ENCODE measurements at places on chromosomes 16 and 17.

DNA sequence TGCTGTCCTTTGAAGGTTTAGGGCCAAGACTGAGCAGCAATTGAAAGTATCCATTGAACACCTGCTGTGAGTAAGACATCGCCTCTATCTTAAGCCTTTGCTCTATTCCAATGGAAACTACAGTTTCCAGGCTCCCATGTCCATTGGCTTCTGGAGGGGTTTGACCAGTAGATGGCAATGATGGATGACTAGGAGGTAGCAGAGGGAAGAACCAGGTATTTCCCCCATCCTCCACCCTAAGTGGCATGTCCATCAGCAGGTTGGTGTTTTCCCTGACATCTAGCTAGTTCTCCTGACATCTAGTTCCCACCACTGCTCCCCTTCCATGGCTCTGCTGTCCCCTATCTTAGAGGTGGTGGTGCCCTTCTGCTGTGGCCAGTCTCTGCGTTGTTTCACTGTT, 58.7 kb downstream of the CENPV start:
- no peak for DNase-seq

DNA sequence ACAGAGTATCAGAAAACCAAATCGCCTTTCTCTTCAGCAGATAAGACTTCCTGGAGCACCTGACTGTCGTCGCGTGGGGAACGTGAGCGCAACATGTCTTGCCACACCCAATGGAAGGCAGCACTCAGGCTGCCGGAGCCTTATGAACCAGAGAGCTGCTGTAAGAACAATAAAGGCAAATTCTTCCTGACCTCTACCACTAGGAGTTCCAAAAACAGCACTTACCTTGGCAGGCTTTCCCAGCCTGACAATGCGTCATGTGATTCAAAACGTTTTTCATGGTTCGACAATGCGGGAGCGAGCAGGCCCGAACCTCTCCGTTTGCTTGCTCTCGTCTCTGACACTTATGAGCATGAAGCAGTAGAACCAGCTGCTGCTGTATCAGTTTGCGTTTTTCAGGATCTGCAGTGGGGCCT, 75.8 kb upstream of the TRAP1 start:
- no peak for DNase-seq

DNA sequence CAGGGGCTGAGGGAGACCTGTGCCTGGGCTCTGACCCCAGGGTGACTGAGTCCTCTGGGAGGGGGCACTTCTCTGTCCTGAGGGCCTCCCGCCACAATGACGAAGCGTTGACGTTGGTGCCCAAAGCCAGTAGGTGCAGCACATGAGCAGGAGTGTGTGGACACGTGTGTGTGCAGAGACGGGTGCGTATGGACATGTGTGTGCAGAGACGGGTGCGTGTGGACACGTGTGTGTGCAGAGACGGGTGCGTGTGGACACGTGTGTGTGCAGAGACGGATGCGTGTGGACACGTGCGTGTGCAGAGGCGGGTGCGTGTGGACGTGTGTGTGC, 726 bp upstream of the CD7 start:
- DNase-seq: no peak

DNA sequence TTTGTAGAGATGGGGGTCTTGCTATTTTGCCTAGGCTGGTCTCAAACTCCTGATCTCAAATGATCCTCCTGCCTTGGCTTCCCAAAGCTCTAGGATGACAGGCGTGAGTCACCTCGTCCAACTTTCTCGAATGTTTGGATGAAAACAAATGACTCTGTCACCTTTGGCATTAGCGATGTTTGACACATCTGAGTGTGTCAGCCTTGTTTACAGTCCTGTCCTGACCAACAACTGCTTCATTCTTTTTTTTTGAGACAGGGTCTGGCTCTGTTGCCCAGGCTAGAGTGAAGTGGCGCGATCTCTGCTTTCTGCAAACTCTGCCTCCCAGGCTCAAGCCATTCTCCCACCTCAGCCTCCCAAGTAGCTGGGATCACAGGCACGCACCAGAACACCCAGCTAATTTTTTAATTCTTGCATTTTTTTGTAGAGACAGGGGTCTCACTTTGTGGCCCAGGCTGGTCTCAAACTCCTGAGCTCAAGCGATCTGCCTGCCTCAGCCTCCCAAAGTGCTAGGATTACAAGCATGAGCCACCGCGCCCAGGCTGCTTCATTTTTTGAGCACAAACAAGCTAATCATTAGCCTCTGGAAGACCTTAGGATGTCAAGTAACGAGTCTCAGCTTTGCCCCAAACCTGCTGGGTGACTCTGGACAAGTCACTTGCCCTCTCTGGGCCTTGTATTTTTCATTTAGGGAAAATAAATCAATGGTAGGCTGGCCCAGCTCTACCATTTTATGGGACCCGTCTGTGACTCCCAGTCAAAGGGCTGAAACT, 7.4 kb downstream of the MYH11 start:
- DNase-seq: no peak

DNA sequence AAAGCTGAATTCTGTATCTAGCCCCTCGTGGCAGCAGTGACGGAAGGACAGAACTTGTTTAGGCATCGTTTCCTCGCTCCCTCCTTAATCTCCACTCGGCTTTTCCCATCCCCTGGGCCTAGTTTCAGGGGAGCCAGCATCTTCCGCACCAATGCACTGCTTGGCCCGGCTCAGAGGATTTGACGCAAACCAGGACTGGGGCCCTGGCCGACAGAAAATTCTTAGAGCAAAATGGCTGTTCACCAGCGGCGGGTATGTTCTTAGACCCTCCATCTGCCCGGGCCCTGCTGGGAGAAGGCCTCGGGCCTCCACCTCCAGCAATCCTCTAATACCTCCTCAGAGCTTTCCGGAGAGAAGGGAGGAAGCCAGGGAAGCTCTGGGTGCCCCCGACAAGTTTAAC, 54.6 kb downstream of the TBC1D16 start:
- no peak for DNase-seq

- no peak for DNase-seq
Measured at GRCh38 chr16:1045993-1046911, 26.3 kb upstream of the SSTR5 start.

- DNase-seq: no peak
Measured at GRCh38 chr17:59634632-59635541, 15.2 kb downstream of the CLTC start.

GRCh38 chr17:15442311-15443180, 24.9 kb downstream of the CDRT4 start:
- DNase-seq: no peak

GRCh38 chr16:12211870-12212690, 235.5 kb downstream of the SNX29 start:
- DNase-seq: no peak

- no peak for DNase-seq
Measured at GRCh38 chr17:68152161-68152571, 95.7 kb upstream of the AMZ2 start.

- no peak for DNase-seq
Measured at GRCh38 chr16:704552-705380, 835 bp downstream of the FBXL16 start.

- DNase-seq: no peak
Measured at GRCh38 chr17:79192503-79193351, 118.1 kb downstream of the ENGASE start.

DNA sequence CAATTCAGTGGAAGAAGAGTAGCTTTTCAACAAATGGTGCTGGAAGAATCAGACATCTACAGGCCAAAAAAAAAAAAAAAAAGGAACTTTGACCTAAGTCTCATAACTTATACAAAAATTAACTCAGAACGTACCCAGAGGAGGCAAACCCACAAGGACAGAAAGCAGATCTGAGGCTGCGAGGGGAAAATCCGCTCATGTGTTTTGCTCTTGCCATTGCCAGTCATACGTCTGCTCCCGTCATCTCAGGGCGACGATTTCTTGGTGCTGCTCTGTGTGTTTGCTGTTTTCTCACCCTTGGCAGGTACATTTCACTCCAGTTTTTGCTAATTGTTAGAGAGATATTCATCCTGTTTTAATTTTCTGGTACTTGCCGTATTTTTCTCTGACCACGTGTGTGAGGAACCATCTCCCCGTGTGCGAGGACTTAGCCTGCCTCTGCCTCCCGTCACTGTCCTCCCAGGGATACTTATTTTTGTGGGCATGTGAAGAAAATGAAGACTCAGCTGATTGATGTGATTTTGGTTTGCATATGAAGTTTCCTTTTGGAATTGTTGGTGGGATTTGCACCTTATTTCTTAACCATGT, 33.4 kb upstream of the ACSF3 start:
- no peak for DNase-seq

- no peak for DNase-seq
Measured at GRCh38 chr16:58422809-58423208, 30.5 kb downstream of the GINS3 start.

DNA sequence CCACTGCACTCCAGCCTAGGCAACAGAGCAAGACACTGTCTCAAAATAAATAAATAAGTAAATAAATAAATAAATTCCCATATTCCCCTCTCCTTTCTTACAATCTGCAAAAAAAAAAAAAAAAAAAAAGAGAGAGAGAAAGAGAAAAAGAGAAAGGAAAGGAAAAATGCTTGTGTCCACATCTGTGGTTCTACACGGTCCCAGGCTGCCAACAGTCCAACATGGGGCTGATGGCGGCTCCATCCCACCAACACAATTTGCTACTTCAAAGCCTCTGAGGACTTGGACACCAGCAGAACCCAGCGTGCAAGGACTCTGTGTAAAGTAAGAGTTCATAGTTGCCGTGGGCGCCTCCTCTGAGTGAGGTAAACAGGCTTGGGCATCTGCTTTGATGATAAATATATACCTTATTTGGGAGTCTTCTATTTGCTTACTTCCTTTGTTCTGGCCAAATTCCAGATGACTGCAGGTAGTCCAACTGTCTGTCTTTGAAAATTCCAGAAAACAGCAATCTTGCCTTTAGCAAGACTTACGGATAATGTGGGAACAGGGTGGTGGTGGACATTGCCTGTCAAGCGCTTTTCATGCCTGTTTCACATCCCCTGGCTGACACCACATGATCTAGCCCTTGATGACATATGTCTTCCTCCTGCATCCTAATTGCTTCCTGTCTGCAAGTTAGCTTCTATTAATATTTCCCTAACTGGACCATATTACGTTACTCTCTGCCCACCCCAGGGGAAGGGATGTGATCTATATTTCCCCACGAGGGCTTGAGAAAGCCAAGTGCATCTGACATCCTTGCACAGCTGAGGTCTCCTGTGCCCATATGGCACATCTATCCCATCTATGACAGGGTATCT, 10.1 kb downstream of the LITAF start:
- no peak for DNase-seq

DNA sequence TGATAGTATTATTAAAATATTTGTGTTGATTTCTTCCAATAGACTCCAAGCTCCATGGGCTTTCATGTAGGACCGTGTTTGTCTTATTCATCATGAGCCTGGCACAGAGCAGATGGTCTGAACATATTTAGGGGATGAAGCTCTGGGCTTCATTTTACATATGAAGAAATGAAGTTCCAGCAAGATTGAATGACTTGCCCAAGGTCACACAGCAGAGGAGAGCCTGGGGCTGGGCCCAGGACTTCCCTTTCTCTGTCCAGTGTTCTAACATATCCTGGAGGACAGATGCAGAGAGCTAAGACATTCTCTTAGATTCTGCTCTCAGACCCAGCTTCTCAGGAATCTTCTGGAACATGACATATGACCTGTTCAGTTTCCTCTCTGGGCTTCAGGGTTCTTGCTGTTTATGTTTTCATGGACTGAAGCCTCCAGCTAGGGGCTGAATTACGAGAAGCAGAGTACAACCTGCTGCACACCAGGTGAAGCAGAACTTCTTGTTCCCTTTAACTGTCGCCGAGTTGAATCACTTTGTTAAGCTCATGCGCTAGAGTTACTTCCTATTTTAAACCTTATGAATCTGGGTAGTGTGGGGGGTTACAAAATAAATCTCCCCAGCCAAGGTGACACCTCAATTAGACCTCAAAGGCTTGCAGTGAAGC, 53.6 kb downstream of the GPRC5B start:
- DNase-seq: no peak

- DNase-seq: no peak
Measured at GRCh38 chr16:70665113-70665694, 18.8 kb downstream of the IL34 start.

DNA sequence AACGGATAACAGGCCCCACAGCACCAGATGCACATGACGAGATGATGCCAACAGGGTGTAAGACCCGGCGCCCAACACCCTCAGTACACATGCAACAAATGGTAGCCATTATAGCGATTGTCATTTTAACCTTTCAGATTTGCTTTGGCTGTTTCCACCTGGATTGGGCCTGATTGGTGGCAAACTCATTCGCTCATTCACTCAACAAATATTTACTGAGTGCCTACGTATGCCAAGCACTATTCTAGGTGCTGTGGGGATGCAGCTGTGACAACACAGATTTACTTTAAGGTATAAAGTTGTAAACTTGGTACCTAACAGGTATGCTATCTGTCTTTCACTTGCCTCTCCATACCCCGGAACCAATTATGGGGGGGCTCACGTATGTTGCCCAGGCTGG, 66.8 kb downstream of the SRCIN1 start:
- no peak for DNase-seq

- DNase-seq: no peak
Measured at GRCh38 chr16:62077998-62078397, 41.8 kb upstream of the CDH8 start.

DNA sequence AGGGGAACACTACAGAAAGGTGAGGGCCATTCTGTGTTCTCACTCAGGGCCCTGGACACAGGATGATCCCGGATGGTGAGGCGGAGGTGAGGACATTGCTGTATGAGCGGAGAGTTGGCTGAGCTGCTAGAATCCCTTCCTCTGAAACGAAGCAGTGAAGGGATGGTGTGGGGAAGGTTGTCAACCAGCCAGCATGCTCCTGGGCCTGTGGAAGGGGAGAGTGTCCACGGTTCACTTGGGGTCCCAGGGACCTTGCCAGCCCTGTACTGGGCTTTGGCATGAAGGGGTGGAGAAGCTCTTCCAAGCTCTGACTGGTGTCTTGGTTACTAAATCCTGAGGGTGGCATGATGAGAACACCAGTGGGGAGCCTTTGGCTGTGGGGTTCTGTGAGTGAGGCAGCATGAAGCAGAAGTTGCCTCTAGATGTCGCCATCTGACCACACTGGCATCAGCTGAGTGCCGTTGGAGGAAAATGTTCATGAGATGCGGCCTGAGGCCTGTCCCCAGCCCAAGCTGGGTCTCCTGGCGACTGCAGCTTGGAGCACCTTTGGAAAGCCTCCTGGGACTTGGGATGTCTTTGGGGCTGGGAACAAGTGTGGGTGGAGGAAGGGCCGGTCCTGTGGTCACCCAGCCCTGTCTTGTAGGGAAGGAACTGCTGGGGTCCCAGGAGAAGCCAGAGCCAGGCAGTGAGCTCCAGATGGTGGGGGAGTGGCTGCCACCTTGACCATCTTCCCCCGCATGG, 14.8 kb downstream of the PDP2 start:
- no peak for DNase-seq

DNA sequence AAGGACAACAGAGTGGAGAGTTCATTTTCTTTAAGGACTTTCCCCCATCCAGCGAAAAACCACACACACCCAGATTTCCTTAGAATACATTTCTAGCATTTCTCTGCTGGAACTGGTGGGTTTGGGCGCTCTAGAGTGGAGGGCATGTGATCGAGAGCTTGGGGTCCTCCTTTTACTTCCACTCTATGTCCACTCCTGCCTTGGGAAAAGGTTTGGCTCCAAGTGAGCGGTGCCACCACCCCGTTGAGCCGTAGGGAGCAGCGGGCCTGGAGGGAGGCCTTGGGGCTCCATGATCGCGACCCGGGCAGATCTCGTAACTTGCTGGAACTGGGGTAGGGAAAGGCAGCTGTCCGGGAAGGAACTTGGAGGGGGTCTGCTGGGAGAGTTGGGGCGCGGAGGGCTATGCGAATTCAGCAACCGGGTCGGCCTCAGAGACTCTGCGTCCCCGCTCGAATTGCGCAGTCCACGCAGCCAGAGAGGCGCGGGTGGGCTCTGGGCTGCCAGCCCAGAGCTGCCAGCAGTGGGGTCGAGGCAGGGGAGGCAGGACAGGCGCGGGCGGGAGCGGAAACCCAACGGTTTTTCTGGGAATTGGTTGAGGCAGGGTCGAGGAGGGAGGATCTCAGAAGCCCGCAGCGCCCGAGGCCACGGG, 2.3 kb downstream of the DLX4 start:
- no peak for DNase-seq

All from BJ (cell line).